ENCODE measurements at places on chromosomes 5 and 9.
A peak's percentile ranks its signal among the peaks of the same experiment; 100 is the strongest.

GRCh38 chr5:127872494-127872893, 169.3 kb downstream of the CCDC192 start:
- DNase-seq, result no peak

DNA sequence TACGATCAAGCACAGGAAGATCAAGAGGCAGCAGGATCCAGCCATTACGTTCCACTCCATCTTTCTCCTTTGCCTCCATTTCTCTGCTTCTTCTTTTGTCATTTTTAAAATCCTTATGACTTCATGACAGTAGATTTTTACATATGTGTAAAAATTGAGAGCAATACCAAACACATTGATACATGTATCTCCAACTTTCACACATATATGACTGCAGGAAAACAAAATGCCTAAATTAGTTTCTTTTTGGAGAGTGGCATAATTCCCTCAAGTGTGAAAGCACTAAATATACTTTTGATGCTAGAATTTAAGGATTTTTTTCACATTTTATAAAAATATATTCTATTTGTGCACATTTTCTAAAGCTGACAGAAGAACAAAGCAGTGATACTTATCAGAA, 8.6 kb upstream of the ZNF608 start:
- no peak for DNase-seq

DNA sequence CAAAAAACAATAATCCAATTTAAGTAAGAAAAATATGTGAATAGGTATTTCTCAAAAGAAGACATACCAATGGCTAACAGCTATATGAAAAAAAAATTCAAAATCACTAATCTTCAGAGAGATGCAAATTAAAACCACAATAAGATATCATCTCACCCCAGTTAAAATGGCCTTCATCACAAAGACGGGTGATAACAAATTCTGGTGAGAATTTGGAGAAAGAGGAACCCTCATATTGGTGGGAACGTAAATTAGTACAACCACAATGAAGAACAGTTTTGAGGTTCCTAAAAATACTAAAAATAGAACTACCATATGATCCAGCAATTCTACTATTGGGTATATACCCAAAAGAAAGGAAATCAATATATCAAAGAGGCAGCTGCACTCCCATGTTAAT, 94.3 kb downstream of the TMEM167A start:
- no peak for DNase-seq

DNA sequence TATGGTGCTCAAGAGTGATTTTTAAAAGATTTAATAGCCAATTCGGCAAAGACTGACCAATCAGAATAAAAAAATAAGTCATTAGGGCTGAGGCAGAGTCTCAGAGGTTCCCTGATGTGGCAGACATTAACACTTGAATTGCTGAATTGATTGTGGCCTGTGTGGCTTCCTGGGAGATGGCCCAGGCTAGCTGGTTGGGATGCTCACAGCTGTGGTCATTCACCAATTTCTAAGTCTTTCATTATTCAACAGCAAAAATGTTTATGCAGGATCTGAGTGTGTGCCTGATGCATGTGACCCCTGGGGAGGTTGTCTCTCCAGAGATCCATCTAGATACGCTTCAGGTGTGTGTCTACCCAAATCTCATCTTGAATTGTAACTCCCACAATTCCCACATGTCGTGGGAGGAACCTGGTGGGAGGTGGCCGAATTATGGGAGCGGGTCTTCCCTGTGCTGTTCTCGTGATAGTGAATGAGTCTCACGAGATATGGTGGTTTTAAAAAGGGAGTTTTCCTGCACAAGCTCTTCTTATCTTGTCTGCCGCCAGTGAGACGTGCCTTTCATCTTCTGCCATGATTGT, 632.6 kb upstream of the SEMA6A start:
- no peak for DNase-seq

DNA sequence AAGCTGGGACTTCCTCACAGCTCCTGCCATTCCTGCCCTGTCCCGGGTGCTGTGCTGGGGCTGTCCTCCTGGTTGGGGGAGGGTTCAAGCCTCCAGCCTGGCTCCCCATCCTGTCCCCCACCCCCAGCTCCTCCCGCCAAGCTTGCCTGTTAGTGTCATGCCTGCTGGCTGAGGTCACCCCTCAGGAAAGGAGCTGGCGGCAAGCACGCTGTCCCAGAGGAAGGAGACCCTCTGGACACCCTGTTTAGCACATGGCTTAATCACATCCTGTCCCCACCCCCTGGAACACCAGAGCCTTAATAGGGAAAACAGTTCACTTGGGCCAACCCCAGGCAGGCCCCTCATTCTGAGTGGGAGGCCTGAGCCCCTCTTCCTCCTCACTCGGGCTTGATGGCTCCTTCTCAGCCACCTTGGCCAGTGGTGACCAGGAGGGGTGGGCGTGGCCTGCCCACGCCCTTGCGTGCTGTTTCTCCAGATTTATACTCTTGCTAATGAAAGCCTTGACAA, 9.2 kb upstream of the PHYHD1 start:
- no peak for DNase-seq

DNA sequence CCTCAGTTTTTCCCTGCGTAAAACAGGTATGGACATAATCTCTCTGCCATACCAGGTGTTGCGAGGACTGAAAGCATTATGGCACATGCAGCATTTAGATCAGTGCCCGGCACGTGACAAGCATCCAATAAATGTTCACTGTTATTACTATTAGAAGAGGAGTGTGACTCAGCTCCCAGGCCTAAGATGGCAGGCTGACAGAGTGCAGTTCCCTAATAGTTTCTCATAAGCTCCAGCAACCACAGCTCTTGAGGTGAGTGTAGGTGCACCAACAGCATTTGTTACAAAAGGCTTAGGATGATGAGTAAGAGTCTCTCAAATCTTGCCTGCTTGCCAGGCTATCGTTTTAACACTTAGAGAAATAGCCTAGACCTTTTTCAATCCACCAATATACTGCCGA, 28.9 kb upstream of the GLIS3 start:
- no peak for DNase-seq

GRCh38 chr5:95048628-95049027, 236.3 kb downstream of the MCTP1 start:
- no peak for DNase-seq

DNA sequence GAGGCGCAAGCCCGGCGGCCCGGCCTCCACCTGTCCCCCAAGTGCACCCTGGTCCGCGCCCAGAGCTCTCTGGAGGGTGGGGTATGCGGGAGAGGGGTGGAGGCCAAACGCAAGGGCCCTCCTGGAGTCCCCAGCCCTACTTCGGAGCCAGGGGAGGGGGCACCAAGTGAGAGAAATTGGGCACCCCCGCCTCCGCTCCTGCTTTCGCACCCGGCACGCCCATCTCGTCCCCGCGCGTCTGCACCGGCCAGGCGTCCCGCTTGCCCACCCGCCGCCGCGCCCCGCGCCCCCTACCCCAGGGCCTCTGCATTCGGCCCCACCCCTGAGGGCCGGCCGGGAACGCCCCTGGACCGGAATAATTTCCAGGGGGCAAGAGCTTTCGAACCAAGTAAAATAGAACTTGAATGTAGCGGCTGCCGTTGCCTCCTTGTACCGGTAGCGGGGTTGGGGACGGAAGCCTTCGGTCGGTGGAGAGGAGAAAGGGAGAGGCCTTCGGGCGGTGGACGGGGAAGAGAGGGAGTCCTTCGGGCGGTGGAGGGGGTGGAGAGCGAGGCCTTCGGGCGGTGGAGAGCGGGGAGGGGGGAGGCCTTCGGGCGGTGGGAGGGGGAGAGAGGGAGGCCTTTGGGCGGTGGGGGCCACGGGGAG, 694 bp upstream of the PHPT1 start:
- DNase-seq, result peak; percentile 37

GRCh38 chr5:39349484-39349883, 14.8 kb downstream of the C9 start:
- DNase-seq, result no peak

DNA sequence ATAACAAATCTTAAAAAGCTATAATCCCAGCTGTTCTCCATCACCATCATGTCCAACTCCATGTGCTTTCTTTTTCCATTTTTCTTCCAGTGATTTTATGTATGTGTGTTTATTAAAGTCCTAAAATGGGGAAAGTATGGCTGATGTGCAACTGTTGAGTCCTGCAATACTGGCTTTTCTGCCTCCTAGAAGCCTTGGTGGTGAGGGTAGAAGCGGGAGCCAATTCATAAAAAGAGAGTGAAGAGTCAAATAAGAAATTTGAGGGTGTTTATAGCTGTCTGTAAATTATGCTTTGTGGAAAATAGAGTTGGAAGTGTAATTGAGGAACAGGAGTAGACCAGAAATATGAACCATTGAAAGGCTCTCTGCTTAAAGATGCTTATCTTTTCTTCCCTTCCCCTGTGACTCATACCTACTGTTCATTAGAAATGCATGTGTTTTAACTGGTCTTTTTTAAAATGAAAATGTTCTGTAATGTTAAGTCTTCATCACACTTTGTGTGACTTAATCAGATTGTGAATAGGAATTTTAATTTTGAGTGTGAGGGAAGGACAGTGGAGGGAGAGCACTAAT, 80.1 kb downstream of the ZCCHC7 start:
- DNase-seq, result no peak

DNA sequence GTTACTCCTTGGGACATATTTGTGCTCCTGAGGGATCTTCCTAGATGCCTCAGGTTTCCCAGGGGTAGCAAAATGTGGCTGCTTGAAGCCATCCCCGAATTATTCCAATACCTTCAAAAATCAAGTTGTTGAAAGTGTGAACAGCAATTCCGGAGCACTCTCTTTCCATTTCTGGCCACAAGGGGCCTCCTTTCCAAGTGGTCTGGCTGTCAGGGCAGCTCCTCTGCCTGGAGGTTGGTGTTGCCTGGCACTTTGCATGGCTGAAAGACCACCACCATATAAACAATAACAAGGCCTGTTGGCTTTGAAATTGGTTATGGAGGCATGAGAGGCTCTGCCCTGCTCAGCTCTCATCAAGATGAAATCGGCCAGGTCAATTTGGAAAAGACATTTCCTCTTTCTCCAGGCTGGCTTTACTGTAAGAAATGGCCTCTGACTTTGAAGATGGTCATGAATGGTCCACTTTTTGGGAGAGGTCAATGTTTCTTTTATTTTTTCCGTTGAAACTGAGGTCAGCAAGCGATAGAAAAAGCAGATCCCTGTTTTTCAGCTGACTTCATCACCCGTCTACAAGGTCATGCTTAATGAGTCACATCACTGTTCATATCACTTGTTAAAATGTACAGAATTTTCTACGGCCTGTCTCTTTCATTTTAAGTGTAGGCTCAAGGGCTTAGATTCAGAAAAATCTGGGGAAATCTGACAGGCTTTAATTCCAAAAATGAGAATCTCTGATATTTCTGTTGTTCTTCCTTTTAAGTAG, 481.1 kb upstream of the ZNF608 start:
- no peak for DNase-seq

DNA sequence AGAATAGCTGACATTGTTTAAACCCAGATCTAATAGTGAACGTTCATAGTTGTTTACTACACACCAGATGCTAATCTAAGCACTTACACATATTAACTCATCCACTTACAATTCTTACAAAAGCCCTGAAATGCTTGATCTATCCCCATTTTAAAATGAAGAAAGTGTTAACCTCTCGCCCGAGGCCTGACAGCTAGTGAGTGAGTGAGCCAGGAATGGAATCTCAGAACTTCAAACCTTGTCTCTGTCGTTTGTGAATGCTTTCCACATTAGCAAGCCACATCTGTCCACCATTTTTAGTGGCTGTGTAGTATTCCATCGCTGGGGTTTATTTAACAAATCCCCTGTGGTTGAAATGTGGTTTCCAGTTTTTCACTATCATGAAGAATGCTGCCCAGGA, 24.9 kb upstream of the NEURL1B start:
- DNase-seq, result no peak

GRCh38 chr5:136769093-136769492, 403.7 kb upstream of the TRPC7 start:
- no peak for DNase-seq

- no peak for DNase-seq
Measured at GRCh38 chr5:34415559-34416198, 240.4 kb upstream of the RAI14 start.

GRCh38 chr5:74521401-74521800, 119.1 kb downstream of the ENC1 start:
- DNase-seq, result no peak

DNA sequence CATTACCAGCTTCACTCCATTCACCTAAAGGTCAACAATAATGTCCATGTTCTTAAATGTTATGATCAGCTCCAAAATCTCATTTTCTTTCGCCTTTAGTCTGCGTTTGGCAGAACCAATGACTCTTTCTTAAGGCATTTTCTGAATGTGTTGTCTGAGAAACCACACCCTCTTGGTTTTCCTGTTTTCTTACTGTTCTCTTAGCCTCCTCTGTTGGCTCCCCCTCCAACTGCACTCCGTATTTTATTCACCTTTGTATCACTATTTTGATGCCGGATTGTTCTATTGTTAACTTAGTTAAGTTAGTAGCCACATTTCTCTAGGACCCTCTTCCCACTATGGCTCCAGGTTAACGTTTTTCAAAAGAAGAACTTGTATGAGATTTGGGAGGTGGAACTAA, 185.6 kb downstream of the DMAC1 start:
- peak; percentile 54 for DNase-seq

- no peak for DNase-seq
Measured at GRCh38 chr5:93421468-93421867, 159.6 kb downstream of the NR2F1-AS1 start.

- DNase-seq, result no peak
Measured at GRCh38 chr9:35579130-35579529, 25.9 kb upstream of the TESK1 start.

- DNase-seq, result no peak
Measured at GRCh38 chr5:72596956-72597355, 89.7 kb upstream of the ZNF366 start.

Data from CD4-positive, alpha-beta T cell treated with Interleukin-17A for 1 hour (primary cell).